ENCODE measurements at places on chromosomes 2 and 18.

DNA sequence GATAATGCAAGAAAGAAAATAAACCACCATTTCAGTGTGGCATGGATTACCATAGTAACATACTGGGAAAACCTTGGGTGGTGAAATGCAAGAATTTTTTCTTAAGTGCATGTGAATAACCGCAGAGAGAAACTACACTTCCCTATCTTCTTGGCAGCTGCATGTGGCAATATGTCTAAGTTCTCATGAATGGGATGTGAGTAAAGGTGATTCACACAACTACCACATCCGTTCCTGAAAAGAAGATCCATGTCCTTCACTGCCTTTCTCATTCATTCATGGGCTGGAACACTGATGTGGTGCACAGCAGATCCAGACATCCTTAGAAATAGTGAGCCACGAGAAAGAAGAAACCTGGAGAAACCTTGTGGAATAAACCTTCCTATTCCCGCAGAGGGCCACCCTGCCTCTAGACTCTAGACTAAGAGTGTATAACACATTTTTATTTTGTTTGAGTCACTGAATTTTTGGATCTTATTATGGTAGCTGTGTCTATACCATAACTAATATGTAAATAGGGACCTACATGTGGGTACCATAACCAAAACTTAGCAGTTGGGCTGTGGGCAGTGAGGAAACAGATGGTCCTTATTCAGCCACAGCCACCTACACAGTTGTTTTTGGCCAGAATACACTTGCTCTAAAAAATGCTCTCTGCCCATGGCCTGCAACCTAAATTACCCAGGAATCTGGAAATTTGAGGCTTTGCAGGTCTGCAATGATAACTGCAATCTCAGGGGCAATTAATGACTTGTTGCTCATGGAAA lies 573.3 kb downstream of the LRP1B start:
- no peak for DNase-seq

DNA sequence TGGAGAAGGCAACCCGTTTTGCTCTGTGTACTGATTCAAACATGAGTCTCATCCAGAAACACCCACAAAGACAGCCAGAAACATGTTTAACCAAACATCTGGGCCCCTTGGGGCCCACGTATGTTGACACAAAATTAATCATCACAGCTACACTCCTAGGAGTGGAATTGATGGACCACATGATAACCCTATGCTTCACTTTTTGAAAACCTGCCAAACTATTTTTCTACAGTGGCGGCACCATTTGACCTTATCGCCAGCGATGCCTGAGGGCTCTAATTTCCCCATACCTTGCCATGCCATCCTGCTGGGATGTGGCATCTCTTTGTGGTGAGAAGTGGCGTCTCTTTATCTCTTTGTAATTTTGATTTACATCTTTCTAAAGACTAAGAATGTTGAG lies 38.5 kb downstream of the PSMG2 start:
- DNase-seq = no peak

GRCh38 chr2:27378096-27378808 lies 2.3 kb downstream of the ZNF513 start:
- no peak for DNase-seq

- peak; percentile 65 for DNase-seq
Measured at GRCh38 chr2:197515739-197516392, at the start of gene MOB4. Gene MOB4 (plus strand): TSS chr2:197516066. CDS start chr2:197516087, 21 bp downstream.

DNA sequence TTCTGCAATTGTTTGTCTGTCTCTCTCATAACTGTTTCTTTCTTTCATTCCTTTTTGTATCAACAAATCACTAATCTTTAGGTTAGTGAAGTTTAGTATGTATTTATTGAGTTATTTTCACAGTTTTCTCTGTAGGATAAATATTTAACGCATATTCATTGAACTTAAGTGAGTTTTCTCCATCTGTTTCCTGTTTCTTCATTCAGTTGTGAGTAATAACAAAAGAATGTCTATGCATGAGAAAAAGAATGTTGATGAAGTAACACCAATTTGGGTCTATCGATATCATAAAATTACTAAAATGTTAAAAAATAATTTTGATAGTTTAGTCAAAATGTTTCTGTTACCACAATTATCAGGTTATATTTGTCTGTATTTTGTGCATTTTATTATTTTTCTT lies 948.0 kb downstream of the DSC3 start:
- no peak for DNase-seq

DNA sequence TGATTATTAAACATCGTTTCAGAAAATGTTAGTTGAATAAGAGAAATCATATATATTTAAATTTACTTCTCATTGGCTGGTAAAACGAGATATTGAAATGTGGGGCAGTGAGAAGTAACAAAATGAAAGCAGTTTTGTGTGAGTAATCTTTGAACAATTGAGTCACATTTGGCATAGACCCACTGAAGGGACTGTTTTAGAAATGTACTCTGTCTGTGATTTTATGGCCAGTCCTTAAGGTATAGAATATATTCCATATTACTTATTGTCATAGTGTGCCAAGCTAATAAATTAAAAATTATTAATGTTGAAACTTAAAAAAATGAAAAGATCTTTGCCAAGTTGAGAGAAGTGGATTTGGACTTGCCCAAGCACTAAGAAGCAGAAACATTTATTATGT lies 222.4 kb upstream of the COL3A1 start:
- DNase-seq = no peak

- no peak for DNase-seq
Measured at GRCh38 chr2:158315000-158315399, 141.6 kb downstream of the CCDC148 start.

- no peak for DNase-seq
Measured at GRCh38 chr2:217793566-217794132, 209.1 kb downstream of the TNS1 start.

DNA sequence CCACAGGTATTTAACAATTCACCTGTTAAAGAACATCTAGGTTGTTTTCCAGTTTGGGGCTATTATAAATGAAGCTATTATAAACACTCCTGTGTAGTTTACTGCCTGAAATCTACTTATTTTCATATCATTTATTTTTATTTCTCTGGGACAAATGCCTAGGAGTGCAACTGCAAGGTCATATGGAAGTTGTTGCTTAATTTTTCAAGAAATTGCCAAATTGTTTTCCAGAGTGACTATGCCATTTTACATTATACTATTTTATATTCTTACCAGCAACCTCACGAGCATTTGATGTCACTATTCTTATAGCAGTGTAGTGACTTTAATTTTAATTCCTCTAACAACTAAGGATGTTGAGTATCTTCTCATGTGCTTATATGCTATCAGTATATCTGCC lies 298.4 kb downstream of the EXOC6B start:
- no peak for DNase-seq

DNA sequence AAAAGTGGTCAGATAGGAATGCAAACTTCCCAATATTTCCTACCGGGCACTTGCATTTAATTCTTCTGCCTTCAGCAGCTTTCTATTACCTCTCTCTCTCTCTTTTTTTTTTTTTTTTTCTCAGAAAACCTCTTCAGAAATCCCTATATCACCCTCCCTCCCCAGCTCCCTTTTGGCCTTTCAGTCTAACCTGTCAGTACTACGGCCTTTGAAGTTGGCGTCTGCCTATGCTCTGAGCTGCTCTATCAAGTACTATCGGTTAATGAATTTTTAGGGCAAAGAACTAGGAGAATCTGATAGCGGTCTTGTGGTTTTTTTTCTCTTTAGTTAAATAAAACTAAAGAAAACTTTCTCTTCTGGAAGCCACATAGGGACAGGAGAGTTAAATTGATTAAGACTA lies 122.4 kb upstream of the MAPRE2 start:
- DNase-seq = no peak

DNA sequence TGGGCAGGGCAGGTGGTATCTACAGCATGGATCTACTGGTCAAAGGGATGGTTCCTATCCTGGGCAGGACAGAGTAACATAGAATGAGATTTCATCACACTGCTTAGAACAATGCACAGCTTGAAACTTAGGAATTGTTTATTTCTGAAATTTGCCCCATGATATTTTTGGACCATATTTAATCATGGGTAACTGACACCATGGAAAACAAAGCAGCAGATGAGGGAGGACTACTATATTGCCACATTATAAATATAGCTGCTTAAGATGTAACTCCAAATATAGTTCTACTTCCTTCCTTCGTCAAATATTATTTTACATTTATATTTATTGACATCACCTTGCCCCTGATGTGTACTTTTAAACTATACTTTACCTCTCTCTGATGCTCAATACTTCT lies 254.7 kb downstream of the PTPRM start:
- no peak for DNase-seq

DNA sequence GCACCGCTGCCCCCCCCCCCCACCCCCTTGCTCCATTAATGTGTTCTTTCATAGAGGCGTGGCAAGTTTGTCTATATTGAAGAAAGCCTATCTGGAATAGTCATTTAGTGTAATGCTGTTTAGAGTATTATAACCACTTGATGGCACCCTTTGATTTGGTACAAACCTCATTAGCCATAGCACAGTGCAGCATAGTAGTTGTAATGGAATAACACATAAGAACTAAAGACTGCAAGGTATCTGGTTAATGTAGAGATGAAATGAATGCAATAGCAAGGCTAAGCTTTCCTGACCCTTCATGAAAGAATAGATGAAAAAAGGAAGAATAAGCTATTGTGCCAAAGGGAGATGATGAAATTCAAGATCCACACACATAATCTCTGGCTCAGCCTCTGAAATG lies 81.9 kb downstream of the EHBP1 start:
- DNase-seq = no peak

DNA sequence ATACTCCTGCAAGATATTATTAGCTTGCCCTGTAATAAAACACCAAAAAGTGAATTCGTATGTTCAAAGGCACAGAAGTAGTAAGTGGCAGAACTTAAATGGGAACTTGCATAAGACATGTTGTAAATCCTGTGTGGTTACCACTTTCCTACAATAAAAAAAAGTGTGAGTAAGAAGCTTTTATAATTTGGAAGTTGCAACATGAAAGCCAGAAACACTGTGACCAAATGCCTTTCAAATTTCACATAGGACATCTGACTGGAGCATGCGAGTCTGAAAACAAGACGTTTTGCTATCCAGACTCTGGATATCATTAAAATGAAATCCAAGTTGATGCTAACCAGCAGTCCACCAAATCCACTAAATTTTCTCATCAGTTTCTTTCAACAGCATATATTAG lies 886.2 kb upstream of the NRXN1 start:
- no peak for DNase-seq

GRCh38 chr2:172100080-172100934 lies 2.4 kb downstream of the DLX2 start:
- no peak for DNase-seq

DNA sequence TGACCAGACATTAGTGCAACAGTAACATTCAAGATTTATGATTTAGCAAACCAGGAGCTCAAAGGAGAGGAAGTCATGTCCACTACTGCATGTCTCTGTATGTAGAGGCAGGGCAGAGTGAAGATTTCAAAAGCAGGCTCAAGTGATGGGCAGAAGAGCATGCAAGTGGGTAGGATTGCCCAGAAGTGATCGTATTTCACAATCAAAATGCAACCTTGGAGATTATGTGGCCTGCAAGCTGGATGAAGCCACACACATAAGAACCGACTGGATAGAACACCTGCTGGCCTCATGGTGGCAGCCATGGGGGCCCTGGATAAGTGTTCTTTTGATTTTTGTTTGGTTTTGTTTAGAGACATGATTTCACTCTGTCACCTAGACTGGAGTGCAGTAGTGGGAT lies 286.8 kb upstream of the RAB12 start:
- no peak for DNase-seq

DNA sequence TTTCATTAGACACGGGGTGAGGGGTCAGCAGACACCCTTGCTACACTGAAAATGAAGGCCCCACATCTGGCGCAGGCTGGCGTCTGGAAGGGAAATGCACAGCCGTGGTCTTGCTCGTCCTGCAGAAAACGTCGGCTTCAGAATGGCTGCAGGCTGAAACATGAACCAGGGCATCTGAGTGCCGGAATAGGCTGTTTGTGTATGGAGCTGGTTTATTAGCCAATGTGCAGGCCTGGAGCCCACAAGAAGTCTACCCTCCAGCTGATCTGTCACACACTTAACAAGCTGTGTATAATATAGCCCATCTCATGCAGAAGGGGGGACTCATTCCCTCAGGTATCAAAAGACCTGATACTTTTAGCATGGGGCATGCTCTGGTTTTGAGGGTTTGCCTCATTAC lies 153.4 kb upstream of the SOX11 start:
- DNase-seq = peak; percentile 32

DNA sequence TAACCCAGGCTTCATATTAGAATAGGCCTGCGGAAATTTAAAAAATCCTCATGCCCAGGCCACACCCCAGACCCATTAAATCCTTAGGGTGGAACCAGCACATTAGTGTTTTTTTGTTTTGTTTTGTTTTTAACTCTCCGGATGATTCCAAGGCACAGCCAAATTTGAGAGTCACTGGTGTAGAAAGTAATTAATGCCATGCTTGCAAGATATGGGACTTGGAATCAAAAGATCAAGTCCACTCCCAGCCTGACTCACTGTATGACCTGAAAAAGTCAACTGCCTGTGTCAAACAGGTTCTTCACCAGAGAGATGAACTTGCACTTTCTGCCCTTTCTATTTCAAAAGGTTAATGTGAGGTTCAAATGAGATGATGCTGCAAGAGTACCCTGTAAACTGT lies 310.3 kb upstream of the LYPD1 start:
- DNase-seq = no peak

DNA sequence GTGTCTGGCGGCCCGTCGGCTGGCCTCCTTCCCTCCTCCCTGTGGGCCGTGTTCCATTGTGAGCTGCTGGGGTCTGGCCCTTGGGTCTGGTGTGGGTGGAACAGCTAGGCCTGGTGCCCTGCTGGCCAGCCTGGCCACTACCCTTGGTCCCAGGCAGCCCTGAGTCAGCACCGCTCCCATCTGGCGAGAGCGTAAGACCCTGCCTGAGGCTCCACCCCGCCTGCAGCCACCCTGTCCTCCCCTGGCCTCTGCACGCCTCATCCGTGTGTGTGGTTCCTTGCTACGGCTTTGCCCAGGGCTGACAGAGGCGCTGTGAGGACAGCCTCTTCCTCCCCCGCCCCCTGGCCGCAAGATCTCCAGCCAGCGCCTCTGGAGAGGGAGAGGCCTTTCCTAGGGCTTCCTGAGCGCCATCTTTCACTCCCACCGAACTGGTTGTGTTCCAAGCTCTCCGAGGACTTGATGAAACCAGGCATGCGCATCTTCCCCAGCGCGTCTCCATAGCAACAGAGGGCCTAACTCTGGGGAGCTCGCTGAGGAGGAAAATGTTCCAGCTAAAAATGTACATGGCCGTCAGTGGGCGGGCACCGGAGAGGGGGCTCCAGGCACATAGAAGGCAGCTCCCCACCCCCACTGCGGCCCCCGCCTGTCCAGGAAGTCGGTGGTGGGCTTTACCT lies 83.0 kb downstream of the STPG4 start:
- DNase-seq = no peak

- DNase-seq = no peak
Measured at GRCh38 chr2:227103583-227103982, 60.4 kb downstream of the COL4A4 start.

- peak; percentile 51 for DNase-seq
Measured at GRCh38 chr2:2743164-2743571, 412.1 kb upstream of the MYT1L start.

- no peak for DNase-seq
Measured at GRCh38 chr2:85913884-85914881, 25.4 kb upstream of the ST3GAL5 start.

GRCh38 chr2:46683541-46683940 lies 204.2 kb downstream of the TMEM247 start:
- DNase-seq = no peak

GRCh38 chr18:21262979-21263378 lies 20.9 kb downstream of the GREB1L start:
- DNase-seq = no peak
